ENCODE measurements at places on chromosomes 1 and 21.

- no peak for DNase-seq
These were observed 23.4 kb downstream of the CSF1 start for GRCh38 chr1:109933856-109934711.

DNA sequence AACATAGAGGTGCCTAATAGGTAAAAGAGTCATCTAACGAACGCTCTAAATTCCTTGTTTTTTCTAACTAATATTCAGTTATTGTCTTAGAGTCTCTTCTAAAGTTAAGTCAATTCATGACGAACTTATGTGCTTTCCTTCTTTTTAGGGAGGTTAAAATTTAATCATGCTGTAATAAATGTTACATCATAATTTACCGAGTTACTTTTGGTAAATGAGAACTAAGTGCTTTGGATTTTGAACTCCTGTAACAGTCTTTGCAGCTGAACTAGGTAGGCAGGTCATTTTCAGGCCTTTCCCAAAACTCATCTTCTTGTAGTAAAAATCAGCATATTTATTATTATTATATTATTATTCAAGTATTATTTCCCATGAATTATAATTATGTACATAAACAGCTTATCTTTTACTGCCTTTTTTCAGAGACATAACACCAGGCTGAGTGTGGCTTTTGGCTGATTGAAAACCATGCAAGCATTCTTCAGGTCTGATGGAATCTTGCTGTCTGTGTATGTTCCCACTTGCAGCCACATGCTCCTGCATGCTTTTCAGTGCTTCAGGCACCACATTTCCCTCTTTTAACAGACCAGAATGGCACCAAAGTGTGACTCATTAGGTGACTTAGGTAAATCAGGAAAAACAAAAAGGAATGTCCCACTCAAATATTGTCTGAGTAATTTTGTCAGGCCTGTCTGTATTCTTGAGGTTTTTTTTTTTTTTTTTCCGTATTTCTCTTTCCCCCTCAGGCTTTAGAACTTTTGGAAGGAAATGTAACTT lies 81.0 kb upstream of the CD55 start:
- no peak for DNase-seq

- no peak for DNase-seq
These were observed 243.8 kb downstream of the ADGRL2 start for GRCh38 chr1:82044536-82044935.

DNA sequence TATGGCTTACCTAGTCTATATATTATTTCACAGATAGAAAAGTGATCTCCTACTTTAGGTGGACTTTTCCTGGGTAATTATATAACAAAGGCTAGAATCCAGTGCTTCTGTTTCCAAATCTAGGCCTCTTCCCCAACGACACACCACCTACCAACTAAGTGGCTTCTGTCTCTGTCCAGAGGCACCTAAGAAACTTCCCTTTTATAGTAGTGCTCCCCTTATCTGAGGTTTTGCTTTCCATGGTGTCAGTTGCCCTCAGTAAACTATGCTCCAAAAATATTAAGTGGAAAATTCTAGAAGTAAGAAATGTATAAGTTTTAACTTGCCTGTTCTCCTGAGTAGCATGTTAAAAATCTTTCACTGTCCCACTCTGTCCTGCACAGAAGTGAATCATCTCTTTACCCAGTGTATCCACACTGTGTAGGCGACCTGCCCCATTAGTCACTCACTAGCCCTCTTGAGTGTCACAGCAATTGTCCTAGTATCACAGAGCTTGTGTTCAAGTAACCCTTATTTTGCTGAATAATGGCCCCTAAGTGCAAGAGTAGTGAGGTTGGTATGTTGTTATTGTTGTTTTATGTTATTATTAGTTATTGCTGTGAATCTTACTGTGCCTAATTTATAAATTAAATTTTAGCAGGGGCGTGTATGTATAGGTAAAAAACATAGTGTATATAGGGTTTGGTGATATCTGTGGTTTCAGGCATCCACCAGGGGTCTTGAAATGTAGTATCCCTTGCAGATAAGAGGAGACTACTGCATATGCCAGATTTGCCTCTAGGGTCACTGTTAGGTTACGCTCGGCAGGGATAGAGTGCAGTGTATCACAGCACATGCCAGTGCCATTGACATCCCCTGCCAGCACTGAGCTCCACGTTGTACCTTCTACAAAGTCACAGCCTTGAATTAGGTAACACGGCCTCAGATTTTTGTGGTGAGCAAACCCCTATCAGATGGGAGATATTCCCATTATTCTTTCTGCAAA lies 14.7 kb upstream of the CD53 start:
- no peak for DNase-seq

- DNase-seq = no peak
These were observed 18.1 kb upstream of the USP24 start for GRCh38 chr1:55233145-55233777.

GRCh38 chr1:14681182-14681581 lies 82.7 kb downstream of the KAZN start:
- no peak for DNase-seq

DNA sequence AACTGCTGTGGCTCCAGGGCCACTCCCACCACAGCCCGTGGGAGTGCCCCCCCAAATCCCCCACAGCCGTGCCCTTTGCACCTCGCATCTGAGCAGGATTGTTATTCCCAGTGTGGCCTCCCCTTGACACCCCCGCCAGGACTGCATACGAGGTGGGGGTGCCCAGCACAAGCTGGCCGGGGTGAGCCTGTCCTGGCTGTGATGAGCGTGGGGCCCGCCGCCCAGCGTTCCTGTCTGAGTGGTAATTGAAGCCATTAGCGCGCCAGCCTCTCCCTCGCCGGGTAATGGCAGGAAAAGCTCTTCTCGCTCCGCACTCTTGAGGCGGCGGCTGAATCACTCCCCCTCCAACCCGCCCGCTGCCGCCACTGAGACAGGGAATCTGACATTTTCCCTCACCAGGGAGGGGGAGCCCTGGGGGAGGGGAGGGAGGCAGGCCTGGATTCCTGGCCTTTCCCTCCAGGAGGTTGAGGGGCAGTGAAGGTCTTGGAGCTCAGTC lies 27.7 kb downstream of the PTPRF start:
- DNase-seq = no peak

GRCh38 chr1:197915260-197915861 lies 1.8 kb upstream of the LHX9 start:
- no peak for DNase-seq

DNA sequence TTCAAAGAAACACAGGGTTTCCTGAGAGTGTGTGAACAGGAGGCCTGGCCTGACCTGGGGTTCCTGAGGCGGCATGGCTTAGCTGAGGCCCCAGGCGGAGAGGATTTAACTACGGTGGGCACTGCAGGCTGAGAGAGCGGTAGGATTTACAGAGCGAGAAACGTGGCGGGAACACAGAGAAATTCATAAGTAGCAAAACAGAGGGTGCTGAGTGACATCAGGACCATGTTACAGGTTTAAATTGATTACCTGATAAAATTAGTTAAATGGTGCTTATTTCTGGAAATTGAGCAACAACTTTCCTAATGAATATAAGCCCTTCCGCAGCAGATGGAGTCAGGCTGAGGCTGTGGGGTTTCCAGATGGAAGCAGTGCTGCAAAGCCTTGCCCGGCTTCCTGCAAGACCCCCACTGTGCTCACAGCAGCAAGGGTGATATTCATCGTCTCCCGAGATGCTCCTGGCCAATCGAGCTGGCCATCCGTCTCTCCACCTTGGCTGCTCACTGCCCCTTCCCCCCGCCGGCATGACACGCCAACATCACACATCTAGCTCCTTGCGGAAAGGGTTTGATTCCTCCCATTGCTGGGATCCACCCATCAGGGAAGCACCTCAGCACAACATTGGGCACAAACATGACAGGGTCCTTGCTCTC lies 69.4 kb upstream of the MORC3 start:
- no peak for DNase-seq

- no peak for DNase-seq
These were observed 7.6 kb upstream of the AADACL4 start for GRCh38 chr1:12636098-12636950.

- no peak for DNase-seq
These were observed 10.2 kb upstream of the BECN2 start for GRCh38 chr1:241947354-241947753.

DNA sequence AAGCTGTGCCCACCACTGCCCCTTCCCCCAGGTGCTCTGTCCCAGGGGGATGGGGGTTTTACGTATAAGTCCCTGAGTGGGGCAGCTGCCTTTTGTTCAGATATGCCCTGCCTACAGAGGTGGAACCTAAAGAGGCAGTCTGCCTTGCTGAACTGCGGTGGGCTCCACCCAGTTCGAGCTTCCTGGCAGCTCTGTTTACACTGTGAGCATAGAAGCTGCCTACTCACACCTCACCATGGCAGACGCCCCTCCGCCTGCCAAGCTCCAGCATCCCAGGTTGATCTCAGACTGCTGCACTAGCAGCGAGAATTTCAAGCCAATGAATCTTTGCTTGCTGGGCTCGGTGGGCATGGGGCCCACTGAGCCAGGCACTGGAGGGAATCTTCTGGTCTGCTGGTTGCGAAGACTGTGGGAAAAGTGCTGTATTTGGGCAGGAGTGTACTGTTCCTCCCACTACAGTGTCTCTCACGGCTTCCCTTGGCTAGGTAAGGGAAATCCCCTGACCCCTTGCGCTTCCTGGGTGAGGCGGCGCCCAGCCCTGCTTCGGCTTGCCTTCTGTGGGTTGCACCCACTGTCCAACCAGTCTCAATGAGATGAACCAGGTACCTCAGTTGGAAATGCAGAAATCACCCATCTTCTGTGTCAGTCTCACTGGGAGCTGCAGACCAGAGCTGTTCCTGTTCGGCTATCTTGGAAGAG lies 17.6 kb upstream of the RWDD3 start:
- no peak for DNase-seq

- no peak for DNase-seq
These were observed 30.3 kb upstream of the ANGPTL7 start for GRCh38 chr1:11158720-11159321.

DNA sequence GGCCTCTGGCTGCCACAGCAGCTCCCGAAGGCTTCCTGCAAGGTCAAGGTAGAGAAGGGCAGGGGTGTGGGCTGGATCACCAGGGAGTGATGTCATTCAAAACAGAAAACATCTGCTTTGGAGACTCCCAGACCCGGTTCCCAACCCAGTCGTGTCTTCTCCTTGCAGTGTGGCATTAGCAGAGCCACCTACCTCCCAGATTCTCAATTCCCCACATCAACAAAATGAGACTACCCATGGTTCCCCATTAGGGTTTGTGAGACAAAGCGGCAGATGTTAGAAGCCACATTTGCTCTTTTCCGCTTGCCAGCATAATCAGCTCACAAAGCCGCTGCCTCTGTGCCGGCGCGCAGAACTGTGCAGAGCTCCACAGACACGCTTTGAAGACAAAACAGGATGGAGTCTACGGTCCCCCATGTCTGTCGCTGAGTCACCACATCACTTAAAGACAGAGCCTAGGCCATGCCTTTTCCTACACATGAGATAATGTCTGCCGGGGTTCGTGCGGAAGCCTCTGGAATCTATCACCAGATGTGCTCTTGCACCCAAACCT lies 12.5 kb downstream of the KIF17 start:
- no peak for DNase-seq

DNA sequence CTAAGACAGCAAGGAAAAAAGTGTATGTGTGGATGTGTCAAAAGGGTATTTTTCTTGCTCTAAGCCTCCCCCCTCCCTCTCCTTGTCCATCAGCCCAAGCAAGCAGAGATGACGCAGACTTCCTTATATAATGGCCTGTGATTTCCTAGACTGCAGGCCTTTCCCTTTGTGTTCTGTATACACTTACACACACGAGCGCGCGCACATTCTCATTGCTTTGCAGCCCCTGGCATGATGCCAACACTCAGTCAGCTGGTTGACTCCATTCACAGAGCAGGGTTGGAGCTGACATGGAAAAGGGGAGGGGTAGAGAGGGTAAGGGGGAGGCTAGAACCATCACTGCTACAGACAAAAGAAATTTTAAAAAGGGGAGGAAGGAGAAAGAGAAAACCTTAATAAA lies 41.8 kb downstream of the GATAD2B start:
- no peak for DNase-seq

GRCh38 chr21:29184037-29184436 lies 53.6 kb downstream of the MAP3K7CL start:
- no peak for DNase-seq

DNA sequence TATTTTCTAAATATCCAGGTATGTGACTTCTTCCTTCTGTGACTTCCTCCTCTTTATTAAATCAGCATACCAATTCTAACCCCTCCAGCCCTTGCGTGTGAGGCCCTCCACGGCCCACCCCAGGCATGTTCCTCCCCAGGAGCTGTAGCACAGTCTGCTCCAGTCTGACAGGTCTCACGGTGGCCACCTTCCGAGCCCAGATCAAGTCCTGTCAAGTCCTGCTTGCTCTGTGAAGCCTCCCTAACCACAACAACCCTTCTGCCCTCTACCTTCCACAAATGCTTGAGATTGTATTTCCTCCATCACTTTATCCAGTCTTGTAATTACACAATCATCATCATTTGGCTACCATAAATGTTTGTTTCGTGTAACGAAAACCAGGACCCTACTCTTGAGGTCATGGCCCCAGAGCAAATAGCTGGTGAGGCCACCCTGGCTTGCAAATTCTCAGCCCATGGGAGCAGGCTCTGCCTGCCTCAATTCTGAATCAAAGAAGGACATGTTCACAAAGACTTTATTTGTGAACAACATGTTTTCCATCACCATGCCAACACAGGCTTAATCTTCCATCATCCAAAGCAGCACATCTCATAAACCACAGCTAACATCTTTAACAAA lies 33.0 kb upstream of the S100A7 start:
- no peak for DNase-seq

GRCh38 chr1:171422511-171422910 lies 62.8 kb upstream of the PRRC2C start:
- no peak for DNase-seq

- DNase-seq = no peak
These were observed 458.1 kb downstream of the DISC1 start for GRCh38 chr1:232084584-232085223.

DNA sequence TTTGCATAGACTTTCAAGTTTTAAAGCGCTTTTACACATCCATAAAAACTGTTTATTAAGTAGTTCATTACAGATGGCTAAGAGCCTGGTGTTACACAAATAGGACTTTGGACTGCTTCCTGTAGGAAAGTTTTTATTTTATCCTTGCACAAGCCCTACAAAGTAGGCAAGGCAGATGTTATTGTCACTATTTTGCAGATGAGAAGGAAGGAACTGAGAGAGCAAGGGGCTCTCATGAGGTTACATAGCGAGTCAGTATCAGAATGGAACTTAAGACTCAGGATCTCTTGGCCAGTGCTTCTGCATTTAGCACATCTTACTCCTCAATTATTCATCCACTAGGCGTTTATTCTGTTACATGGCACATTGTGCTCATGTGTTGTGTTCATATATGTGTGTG lies 2.6 kb upstream of the MAPKAPK2 start:
- no peak for DNase-seq

DNA sequence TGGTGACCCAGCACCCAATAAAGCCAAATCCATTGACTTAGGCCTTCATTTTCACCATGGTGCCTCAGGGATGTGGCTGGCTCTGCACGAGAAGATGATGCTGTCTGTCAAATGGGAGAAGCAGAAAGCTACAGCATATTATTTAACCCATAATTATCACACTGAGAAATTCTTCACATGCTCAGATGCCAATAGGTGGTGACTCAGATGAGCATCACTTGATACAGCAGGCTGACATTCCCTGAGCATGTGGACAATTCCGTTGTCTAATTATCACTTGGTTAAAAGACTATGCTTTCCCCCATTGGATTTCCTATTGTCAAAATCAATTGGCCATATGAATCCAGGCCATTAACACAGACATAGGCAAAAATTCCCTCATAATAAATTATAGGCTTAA lies 44.0 kb upstream of the HSD3B1 start:
- no peak for DNase-seq
